ENCODE measurements at places on chromosomes 5 and 9.
A peak's percentile ranks its signal among the peaks of the same experiment; 100 is the strongest.

DNA sequence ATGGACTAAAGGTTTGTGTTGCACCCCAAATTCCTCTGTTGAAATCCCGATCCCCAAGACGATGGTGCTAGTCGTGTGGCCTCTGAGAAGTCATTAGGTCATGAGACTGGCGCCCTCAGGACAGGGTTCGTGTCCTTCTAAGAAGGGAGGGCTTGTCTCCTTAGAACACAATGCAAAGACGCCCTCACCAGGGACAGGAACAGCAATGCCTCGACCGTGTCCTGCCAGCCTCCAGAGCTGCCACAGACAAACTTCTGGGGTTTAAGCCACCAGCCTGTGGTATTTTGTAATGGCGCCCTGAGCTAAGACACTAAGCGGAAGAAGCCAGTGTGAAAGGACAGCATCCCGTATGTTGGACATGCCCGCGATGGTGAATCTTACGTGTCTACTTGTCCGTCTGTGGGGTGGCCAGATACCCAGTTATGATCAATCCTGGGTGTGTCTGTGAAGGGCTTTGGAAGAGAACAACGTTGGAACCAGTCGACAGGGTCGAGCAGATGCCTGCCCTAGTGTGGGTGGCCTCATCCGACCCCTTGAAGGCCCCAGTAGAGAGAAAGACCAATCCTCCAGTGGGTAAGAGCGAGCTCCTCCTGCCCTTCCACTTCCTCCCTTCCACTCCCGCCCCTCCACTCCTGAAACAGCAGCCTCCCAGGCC is 279.2 kb upstream of the IRX2 start:
- no peak for DNase-seq

- DNase-seq: no peak
Measured at GRCh38 chr5:95901676-95902627, 59.7 kb downstream of the ELL2 start.

GRCh38 chr9:114061830-114062474 is 16.1 kb downstream of the AMBP start:
- DNase-seq: no peak

DNA sequence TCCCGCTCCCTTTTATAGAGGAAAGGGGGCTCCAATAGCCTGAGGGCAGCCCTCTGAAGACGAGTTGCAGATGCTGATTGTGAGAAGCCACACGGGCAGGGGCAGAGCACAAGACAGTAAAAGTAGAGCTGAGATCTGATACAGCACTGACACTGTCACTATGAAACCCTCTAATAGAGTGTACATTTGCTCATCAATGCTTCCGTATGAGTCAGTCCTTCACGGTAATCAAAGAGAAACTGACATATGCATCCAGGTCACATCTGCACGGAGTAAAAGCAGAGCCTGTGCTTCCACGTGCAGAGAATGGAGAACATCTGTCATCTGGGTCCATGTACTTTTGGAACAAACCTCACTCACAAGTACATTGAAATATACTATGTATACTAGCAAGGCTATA is 60.6 kb upstream of the TMEM215 start:
- no peak for DNase-seq

DNA sequence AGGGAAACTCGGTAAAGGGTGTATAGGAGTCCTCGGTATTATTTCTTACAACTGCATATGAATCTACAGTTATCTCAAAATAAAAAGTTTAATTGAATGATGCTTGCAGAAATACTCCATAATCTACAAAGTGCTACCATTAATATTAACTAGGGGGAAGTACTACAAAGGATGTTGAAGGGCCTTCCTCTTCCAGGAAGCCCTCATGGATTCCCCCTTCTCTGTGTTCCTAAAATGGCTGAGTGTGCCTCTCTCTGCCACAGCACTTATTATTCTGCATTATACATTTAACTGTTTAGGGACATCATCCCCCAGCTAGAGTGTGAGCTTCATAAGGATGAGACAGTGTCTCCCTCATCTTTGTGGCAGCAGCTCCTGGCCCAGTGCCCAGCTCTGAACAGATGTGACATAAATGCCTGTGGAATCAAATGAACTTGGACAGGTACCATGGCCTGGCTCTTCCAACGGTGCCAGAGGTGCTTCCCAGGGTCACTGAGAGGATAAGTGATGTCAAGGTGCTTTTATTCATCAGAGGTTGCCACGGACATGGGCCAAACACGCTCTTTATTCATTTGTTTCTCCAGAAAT is 99.5 kb downstream of the PAX5 start:
- DNase-seq: peak; percentile 61

DNA sequence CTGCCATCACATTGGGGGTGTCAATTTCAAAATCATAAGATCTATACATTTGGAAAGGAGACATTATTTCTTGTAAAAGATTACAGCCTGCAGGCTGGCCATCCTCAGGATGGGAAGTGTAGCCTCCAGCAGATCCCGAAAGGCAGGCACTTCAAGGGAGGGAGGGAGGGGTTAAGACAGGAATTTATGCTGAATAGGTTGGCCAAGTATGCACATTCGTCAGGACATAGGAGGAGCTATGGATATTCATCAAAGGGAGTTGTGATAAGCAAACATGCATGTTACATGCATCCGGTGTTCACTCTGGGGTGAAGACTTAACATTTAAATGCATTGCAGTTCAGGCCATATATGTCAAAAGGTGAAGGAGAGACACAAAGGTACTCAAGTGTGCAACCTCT is 119.4 kb downstream of the CEP120 start:
- no peak for DNase-seq

- no peak for DNase-seq
Measured at GRCh38 chr5:124302533-124302932, 443.9 kb downstream of the ZNF608 start.

DNA sequence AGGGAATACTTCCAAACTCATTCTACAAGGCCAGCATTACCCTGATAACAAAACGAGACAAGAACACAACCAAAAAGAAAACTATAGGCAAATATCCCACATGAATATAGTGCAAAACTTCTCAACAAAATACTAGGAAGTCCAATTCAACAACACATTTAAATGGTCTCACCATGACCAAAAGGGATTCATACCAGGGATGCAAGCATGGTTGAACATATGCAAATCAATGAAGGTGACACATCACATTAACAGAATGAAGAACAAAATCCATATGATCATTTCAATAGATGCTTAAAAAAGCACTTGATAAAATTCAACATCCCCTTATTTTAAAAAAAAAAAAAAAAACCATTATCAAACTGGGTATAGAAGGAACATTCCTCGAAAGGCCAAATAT is 186.0 kb downstream of the DTWD2 start:
- DNase-seq: no peak

DNA sequence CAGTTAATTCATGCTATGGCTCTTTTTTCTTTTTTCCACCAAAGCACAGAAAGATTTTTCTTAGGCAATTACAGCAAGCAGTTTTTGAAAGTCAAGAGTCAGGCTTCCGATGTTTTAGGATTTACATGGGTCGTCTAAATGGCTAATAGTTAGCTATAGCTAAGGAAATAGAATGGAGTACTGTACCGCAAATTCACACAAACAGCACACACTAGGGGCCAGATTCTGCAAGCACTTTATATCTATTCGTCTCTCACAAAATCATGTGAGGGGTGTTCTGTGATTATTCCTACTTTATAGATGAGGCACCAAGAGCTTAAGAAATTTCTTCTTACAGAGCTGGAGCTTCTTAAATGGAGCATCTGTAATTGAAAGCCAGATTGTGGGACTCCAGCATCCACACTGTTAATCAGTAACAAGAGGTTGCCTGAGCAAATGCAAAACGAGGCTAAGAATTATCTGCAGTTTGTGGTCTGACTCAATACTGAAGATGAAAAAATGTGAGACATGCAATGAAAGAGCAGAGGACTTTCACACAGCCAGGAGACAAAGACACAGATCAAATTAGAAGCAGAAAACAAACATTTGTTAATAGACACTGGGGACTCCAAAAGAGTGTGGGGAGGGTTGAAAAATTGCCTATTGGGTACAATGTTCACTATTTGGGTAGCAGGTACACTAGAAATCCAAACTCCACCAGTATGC is 62.7 kb upstream of the CTXN3 start:
- no peak for DNase-seq
